ENCODE measurements at places on chromosomes 11 and 22.

- DNase-seq = no peak
Observed at GRCh38 chr22:35863432-35863831, 145.8 kb downstream of the APOL5 start.

DNA sequence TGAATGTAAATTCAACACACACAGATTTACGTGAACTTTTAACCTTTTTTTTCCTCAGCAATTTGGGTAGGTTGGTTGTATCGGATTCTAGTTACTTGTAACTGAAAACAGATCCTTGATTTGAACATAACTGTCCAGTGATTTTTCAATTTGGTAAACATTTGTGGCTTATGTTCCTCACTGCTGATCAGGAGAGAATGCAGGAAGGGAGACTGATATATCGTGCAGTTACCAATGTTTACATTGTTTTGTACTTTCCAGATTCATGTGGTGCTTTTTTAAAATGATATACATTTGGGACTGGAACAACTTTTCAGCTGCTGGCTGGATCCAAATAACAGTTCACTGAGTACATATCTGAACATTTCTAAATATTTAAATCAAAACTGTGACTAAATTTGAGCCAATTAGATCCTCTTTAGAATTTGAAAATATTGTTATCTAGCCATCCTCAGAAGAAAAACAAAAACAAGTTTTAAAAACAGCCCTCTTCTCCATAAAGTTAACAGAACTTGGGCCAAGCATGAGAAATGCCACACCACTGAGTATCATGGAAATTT is 84.3 kb upstream of the MTMR2 start:
- DNase-seq = no peak

DNA sequence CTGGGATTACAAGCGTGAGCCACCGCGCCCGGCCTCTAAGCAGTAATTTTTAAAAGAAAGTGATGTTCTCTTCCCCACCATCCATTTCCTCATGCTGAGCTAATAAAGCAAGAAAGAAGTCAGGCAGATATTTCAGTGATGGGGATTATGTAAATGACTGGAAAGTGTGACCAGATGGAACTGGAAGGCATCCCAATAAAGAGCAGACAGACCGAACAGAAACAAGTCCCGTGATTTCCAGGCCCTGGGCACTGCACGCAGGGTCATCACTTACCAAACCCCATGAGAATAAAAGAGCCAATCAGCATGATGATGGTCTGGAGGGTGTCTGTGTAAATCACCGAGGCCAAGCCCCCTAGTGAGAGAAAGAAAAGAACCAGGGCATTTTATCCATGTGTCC is 18.2 kb downstream of the SLC5A4 start:
- no peak for DNase-seq

DNA sequence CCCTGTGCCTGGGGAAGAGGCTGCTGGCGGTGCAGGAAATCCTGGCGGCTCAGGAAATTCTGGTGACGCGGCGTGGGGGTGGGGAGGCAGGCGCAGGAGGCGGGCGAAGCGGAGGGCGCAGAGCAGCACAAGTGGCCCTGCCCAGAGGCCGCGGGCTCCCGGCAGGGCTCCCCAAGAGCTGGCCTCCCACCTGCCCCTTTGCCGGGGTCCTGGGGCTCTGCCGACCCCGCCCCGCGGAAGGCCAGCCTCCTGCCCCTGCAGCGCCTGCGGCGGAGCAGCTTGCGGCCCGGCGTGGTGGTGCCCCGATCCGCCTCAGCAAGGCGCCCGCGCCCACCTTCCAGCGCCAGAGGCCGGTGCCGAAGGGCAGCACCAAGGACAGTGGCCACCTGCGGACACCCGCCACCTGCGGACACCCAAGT is 100.2 kb upstream of the OR4C13 start:
- DNase-seq = no peak

- DNase-seq = no peak
Observed at GRCh38 chr11:93791493-93791892, 7.4 kb downstream of the MED17 start.

DNA sequence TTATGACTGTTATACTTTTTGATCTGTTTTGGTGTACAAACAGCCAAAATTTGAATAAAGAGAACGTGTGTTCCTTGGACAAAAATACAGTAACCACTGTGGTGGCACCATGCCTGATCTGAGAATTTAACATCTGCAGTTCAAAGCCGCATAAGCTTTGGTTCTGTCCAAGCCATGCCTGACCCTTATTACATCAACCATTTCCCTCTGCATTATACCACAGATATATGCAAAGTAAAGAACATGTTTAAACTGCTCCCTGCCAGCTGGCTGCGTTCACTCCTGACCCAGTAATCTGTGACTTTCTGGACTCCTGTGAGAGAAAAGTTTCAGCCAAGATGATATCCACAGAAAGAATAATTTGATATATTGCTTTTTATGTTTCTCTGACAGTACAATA is 890.5 kb upstream of the ANO3 start:
- no peak for DNase-seq

DNA sequence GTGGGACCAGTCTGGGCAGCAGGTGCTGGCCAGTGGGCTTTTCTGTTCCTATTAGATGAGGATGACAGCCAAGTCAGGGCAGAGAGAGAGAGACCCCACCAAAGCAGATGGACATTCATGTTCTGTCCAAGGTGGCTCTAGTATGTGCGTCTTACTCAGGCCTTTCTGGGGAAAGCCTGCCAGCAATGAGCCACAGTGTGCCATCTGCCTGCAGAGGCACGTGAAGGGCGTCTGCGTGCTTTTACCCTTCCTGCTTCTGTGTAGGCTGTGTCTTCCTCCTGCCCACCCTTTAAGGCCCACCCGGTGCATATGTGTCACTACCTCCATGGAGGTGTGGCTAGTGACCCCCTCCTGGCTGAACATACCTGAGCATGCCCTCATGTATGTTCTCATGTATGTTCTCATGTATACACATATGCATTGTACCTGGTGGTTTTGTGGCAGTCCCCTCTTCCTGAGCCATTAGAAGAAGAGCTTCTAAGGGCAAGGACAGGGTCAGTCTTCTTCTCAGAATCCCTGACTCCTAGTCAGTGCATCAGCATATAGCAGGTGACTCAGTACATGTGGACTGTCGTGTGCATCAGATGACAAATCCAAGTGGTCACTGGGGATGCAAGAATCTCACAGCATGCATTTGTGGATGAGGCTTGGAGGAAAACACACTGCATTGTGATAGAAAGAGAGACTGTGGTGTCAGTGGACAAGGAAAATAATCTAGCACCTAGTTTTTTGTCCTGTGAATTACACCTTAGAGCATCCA is 90.4 kb upstream of the YWHAH start:
- no peak for DNase-seq

DNA sequence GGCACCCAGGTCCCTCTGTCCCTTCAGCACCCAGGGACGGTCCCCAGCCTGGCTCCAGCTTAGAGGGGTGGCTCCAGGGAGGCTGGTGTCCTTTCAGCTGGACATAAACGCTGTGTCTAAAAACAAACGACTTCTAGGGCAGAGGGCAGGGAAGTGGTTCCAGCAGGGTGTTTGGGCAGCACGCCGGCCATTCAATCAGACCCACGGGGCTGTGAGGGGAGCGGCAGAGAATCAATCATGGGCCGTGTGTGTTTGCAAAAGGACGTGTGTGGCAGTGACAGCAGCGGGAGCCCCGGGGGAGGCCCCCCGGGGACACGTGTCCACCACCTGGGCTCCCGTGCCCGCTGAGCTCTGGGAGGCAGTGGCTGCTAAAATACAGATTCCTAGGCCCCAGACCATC is 127.7 kb downstream of the MN1 start:
- DNase-seq = no peak

DNA sequence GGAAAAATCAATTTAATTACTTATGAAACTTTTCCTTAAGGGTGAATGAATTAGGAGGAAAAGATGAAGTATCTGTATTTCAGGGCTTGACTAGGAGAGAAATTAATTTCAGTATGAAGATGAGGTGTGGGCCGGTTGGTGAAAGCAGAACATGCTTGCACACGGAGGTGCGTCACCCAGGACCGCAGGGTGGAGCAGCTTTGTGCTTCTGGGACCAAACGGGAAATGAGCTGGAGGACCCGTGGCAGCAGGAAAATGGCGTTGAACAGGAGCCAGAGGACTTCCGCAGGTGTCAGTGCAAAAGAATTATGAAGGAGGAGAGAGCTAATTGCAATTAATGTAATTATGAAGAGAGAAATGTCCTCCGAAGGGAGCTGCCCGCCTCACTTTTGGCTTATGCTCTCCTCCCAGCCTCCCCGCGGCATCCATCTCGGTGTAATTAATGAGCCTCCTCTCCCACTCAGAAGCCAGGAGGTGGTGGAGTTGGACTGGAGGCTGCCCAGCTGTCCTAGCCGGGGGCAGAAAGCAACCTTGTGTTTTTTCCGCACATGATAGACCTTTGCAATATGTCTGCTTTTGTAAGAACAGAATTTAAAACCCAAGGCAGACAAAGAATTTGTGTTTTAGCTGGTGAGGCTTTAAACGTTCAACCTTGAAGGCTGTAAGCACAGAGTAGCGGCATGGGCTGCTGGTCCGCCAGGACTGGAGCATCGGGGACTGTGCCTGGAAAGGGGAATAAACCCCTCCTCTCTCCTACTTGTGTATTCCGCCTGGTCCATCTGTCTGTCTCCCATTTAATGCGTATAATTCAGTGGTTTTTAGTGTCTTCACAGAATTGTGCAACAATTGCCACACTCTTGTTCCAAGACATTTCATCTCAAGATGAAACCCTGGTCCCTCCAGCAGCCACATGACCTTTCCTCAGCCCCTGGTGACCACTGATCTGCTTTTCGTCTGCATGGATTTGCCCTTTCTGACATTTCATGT is 180.6 kb downstream of the TBC1D22A start:
- DNase-seq = no peak

GRCh38 chr11:124762105-124762623 is at the start of gene ESAM:
ESAM (minus strand) TSS chr11:124762290; CDS start chr11:124762154, 136 bp downstream.
- DNase-seq = no peak

- DNase-seq = no peak
Observed at GRCh38 chr22:17366830-17367229, 2.4 kb upstream of the CECR2 start.

- no peak for DNase-seq
Observed at GRCh38 chr11:62794201-62794775, 2.5 kb upstream of the TMEM223 start.

- no peak for DNase-seq
Observed at GRCh38 chr22:49517211-49517610, 310.5 kb downstream of the BRD1 start.
